Skeletal muscle tissue (tissue), 5 donors: ENCODE measurements at places on chromosomes 4 and X. TPM values are rescaled to one million over a fixed set of nuclear protein-coding genes. Genes with fewer than 3 reads are reported as not detected.

The SSX3 gene
- not detected for total RNA-seq

The FRMPD4 gene
- total RNA-seq = 1.0 TPM

The FAM236B gene
- not detected for total RNA-seq

The FAM47C gene
- not detected for total RNA-seq

The STPG2 gene
- 0.52 TPM for total RNA-seq

The CPZ gene
- 11.5 TPM for total RNA-seq

The ASB9 gene
- 3.7 TPM for total RNA-seq

The KDR gene
- 49.1 TPM for total RNA-seq

The ABCB7 gene
- total RNA-seq = 25.6 TPM

The MAMLD1 gene
- total RNA-seq = 2.6 TPM

The PAK3 gene
- 4.7 TPM for total RNA-seq

The COX7B2 gene
- not detected for total RNA-seq

The MYOZ2 gene
- 94.5 TPM for total RNA-seq

The NRK gene
- total RNA-seq = 134 TPM

The FRG1 gene
- 13.6 TPM for total RNA-seq

The PDHA2 gene
- not detected for total RNA-seq

The BEX5 gene
- 0.52 TPM for total RNA-seq

The ZNF185 gene
- 6.8 TPM for total RNA-seq

The XK gene
- total RNA-seq = 8.9 TPM

The LRBA gene
- 58.5 TPM for total RNA-seq

The SMIM10L2A gene
- total RNA-seq = 1.6 TPM

The MAD2L1 gene
- total RNA-seq = 4.2 TPM

The GAGE12J gene
- total RNA-seq = not detected

The EPGN gene
- 0.52 TPM for total RNA-seq

The PLXNB3 gene
- total RNA-seq = 1.0 TPM

The NUP62CL gene
- 1.6 TPM for total RNA-seq

The TLR8 gene
- 1.0 TPM for total RNA-seq

The TRIML2 gene
- total RNA-seq = not detected

The TSPAN7 gene
- total RNA-seq = 25.6 TPM

The SPANXN5 gene
- not detected for total RNA-seq

The ESX1 gene
- total RNA-seq = not detected

The TMPRSS11F gene
- total RNA-seq = not detected

The ARMCX6 gene
- total RNA-seq = 34.4 TPM

The CSAG2 gene
- not detected for total RNA-seq

The GCNA gene
- 2.6 TPM for total RNA-seq

The SYTL5 gene
- total RNA-seq = not detected

The GPR143 gene
- total RNA-seq = 0.52 TPM

The GPR50 gene
- total RNA-seq = not detected

The FOXR2 gene
- not detected for total RNA-seq

The SPANXB1 gene
- not detected for total RNA-seq

The MAPK10 gene
- 8.9 TPM for total RNA-seq

The ATP11C gene
- total RNA-seq = 17.7 TPM

The SLITRK2 gene
- total RNA-seq = 0.52 TPM

The ARHGAP6 gene
- 8.4 TPM for total RNA-seq

The LNX1 gene
- total RNA-seq = 4.2 TPM

The ARAP2 gene
- 2.6 TPM for total RNA-seq
